Activated CD8-positive, alpha-beta memory T cell treated with anti-CD3 and anti-CD28 coated beads for 48 hours (primary cell): ENCODE measurements at places on chromosomes 4 and X.

GRCh38 chr4:39096847-39097246 is 34.8 kb downstream of the KLHL5 start:
- no peak for DNase-seq

DNA sequence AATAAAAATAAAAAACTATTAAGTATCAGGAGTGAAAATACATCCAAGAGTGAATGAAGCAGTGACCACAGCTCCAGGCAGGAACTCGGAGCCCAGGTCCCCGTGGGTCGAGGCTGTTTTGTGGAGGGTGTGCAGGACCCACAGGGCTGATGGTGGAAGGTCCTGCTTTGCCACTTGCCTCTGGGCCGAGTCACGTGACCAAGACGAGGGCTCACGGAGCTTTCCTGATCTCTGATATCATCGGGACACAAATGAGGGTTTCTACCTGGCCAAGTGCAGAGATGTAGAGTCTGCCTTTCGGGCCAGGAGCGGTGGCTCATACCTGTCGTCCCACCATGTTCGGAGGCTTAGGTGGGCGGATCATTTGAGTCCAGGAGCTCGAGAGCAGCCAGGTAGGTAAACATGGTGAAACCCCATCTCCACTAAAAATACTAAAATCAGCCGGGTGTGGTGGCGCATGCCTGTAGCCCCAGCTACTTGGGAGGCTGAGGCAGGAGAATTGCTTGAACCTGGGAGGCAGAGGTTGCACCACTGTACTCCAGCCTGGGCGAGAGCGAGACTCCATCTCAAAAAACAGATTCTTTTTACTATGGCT is 7.2 kb downstream of the SLC25A6 start:
- no peak for DNase-seq

DNA sequence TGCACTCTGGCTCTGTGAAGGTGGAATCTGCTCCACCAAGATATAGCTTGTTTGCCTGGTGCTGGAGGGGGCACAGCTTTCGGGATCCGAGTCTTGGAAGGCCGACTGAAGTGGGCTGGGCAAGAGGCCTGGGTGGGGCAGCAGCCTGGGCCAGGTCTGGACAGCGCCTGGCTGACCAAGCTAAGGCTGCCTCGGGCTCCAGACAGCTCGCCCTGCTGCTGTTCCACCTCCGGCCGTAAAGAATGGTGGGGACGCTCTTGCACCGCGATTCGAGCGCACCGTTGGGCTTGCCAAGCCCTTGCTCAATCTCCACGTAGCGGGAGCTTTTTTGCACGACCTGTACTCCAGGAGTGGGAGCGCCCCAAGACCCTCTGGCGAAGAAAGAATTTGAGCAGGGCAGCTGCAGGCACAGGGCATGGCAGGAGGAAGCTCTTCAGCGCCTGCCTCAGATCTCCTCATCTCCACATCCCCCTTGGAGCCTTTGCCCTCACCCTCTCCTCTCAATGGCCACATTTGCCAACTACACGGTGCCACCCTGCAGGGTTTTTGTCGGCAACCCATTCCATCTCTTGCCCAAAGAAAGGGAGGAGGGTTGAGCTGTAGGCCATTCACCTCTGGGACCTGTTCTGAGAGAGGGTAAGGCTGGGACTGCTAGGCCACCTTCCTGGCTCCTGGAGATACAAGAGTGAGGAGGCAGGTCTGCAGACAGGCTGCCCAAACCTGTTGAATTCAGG is 18.9 kb downstream of the CNGA2 start:
- no peak for DNase-seq

DNA sequence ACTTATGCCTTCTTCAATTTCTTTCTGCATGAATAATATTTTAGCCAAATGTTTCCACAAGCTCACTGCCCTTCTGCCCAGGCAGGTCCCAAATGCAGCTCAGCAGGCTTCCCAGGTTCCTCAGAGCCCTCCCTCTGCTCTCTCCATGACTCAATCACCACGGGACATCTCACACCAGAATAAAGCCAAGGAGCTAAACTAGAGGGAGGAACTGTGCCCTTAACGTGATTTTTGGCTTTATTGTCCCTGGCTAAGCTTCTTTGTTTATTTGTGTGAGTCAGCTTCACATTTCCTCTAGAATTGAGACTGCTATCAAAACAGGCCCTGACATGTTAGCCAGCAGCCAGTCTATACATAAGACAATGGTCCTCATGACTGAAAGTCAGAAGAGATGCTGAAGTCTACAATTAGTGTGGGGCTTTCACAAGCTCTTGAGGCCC is 186.4 kb upstream of the GALNT7 start:
- DNase-seq: no peak

DNA sequence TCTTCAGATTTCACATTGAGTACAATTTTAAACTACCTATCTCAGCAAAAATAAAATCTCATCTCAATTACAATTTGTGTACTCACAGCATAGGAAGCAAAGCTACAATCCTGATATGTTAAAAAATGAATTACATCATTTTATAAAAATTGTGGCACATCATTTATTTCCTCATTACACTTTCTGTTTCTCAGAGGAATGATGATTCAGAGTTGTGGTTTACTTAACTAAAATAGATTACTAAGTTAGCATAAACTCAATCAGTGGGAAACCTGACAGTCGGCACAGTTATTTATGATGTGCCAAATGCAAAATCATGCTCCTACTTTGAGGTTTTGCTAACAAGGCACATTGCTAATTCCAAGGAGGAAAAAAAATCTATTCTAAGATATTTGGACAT is 325.0 kb downstream of the FBXO8 start:
- DNase-seq: no peak

- no peak for DNase-seq
These were observed 156.3 kb downstream of the BCOR start for GRCh38 chrX:39941332-39941920.

DNA sequence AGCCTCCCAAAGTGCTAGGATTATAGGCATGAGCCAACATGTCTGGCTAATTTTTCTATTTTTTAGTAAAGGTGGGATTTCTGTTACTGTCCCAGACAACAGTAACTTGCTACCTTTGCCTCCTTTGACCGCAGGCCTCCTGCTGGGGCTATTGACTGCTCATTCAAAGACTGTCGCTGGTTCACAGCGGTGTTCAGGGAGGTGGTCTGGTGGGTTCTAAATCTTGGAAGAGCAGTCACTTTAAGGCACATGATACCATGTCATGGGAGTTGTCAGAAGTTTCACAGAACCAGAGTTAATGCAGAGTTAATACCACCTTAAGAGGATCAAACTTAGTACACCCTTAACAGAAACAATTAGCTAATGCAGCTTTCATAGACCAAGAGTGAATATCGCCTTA is 3.8 kb downstream of the ASMT start:
- DNase-seq: no peak
